ENCODE measurements at places on chromosomes 1 and 21.

GRCh38 chr1:4977701-4978100 is 323.3 kb downstream of the AJAP1 start:
- DNase-seq: no peak

GRCh38 chr1:66276218-66276617 is 257.7 kb upstream of the SGIP1 start:
- no peak for DNase-seq

- no peak for DNase-seq
These were observed 332.6 kb downstream of the PBX1 start for GRCh38 chr1:164891615-164892014.

DNA sequence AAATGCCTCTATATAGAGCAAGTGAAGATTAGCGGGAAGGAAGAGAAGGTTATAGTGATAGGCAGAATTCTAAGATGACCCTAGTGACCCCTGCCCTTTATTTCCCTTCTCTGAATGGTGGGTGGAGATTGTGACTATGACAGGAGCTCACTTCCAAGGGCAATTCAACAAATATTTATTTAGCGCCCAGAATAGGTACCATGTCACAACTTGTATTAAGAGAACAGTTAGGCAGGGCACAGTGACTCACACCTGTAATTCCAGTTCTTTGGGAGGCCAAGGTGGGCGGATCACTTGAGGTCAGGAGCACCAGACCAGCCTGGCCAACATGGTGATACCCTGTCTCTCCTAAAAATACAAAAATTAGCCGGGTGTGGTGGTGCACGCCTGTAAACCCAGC is 236.0 kb upstream of the POGK start:
- DNase-seq: no peak

DNA sequence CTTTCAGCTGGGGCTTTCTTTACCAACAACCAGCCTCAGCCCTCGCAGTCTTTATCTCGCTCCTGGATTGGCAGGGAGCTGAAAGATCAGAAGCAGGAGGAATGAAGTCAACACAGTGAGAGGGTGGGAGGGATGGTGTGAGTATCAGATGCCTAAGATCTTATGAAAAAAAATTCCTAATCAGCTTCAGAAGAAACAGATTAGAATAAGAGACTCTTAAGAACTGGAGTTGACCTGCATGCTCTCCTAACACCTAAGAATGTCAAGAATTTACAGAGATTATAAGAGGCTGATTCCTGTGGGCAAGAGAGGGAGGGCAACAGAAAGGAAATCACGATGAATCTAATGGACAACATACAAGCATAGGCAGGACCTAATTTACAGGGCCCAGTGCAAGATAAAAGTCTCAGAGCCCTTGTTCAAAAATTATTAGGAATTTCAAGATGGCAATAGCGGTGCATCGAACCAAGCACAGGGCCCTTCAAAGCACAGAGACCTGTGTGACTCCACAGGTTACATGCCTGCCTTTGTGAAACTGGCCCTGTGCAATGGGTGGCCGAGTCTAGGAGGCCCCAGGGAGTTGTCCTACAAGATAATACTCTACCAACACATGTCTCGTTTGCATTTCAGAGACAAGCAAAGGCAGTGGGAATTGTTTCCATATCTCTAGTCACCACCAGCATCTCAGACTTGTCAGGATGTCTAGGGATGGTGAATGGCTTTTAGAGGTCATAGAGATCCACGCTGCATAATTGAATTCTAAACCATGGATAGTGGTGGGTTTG is 65.3 kb upstream of the PPP2R5A start:
- no peak for DNase-seq

- DNase-seq: no peak
These were observed 16.9 kb downstream of the MORN1 start for GRCh38 chr1:2374252-2375155.

DNA sequence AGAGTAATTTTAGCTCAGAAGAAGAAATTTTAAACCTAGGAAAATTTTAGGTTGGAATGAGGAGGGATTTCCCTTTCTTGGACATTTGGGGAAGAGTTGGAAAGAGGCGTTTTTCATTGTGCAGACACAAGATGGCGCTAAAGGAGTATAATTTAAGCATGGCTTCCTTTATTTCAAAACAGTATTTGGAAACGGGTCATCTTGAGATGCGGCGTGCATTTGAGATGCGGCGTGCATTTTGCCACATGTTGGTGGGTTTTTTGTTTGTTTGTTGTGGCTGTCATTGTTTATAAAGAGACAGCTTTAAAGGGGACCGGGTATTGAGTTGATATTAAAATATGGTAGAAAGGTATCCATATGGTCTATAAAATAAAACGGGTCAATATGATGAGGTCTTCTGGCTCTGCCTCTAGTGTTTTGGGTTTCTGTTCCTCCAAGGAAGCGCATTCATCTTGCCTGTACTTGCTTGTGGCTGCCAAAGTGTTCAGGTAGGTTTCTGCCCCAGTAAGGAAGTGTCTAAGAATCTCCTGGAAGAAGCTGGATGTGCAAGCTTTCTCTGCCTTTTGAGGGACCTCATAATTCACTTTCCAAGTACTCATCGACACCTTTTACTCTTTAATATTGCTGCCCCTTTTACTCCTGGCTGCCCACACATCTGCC is 210.3 kb downstream of the SLC35F3 start:
- no peak for DNase-seq

- DNase-seq: no peak
These were observed 274.7 kb downstream of the USP25 start for GRCh38 chr21:16004523-16004922.

DNA sequence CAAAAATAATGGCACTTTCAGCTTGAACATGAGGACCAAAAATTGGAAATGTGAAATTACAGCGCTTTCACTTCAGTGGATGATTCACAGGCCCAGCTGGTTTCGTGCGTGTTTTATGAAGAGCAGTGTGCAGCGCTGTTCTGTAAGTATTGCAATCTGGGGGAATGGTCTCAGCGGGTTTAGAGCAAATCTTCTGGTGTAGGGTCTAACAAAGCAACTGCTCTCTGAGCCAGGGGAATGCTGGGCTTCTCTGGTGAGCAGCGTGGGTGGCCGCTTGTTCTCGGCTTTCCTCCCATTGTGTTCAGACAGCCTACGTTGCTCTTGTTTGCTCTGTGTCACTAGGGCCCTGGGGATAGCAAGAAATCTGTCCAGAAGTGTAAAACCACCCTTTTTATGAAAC is 42.4 kb upstream of the GADD45A start:
- no peak for DNase-seq

- DNase-seq: no peak
These were observed 618 bp downstream of the ETS2 start for GRCh38 chr21:38806153-38806941.
